ENCODE measurements at places on chromosomes 5 and 9.

DNA sequence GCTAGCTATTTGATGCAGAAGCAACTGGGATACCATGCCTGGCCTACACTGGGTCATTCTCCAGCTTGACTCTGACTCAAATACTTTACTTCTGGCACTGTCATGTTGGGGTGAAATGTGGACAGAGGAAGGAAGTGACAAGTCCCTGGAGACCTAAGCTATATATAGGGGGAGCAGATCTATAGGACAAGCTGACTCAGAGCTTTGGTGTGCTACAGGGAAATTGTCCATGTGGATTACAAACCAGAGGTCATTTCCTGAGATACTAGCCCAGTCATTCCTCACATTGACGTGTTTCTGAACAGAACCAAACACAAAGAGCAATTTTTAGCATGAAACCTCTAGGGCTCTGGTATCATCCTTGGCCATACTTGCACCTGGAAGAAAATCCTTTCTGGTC lies 531.6 kb upstream of the CLINT1 start:
- DNase-seq: no peak

- DNase-seq: no peak
Measured at GRCh38 chr9:86766912-86767311, 180.4 kb downstream of the GAS1 start.

DNA sequence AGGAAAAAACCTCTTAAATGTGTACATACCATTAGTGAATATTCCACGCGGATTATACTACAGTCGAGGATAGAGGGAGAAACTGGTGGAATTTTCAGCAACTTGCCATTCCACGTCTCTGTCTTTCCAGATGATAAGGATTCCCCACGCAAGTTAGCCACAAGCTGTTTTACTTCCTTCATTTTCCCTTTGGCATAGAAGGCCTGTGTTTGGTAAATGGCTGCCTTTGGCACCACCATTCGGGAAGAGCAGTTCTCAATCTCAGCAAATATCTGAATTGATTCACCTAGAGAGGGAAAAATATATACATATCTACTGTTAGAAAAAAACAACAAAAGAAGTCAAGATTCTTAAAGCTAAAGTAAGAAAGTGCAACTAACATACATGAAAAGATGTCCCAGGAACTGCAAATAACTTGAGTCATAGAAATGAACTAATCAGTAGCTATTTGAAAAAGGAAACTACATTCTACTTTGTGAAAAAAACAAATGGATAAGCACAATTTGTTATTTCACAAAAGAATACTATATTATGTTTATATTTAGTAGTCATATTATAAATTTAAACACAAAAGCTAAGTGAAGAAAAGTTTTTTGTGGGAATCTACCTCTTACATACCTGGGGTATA lies 8.1 kb downstream of the ARRDC3 start:
- DNase-seq: no peak

DNA sequence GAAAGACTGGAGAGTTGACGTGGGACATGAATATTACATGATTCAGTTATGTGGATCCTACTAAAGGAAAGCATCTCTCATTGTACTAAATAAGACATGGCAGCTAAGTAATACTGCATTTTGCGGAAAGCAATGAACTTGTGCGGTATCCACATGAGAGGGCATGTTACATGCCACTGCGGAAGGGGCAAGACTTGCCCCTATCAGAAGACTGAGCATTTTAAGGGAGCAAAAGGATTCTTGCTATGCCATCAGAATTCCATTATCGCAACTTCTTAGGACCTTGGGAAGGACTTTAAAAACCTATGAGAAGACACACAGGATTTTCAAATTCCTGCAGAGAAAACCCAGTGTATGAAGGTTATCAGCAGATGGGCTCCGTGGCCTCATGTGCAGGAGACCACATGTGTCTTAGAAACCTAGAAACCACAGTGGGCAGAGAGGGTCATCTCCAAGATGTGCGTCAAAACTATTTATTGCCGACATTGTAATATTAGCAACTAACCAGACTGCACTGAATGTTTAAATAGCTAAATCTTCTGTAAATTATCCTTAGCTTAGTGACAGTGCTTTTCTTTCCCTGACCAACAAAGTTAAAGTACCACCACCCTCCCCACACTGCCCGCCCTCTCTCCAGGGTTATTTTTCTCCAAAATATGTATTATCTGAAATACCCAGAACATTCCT lies 457.7 kb downstream of the ICE1 start:
- no peak for DNase-seq

DNA sequence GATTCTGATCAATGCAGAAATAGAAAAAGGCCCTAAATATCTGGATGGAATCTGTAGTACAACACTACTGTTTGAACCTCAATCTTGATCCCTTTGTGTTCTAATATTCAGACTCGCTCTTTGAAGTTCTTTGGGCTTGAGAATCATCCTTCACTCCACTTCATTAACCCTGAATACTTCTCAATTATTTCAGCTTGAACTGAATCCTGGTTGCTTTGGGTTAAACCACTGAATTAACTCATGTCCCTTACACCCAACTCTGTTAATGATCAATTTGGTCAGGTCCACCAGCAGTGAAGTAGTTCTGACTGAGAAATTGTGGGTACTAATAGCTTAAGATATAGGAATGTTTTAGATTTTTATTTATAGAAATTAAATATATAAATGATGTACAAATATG lies 1707.2 kb upstream of the ACO1 start:
- no peak for DNase-seq

- DNase-seq: no peak
Measured at GRCh38 chr5:139908749-139909148, 113.1 kb downstream of the PSD2 start.

DNA sequence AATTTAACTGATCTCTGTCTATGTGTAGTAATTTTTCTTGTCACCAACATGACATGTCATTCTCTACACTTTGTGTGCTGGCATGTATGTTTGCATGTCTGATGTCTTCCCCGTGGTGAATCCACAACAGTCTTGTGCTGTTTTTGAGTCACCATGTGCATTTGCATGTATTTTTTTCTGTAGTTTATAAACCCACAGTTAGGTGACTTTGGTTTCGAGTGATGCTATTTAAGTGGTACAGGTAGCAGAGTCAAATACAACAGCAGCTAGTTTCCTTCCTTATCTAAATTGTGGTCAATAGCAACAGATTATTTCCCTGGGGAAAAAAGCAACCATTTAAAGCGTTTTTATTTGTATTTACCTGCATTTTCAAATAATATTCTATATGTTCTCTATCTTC lies 89.9 kb upstream of the FSD1L start:
- no peak for DNase-seq

GRCh38 chr9:95102572-95102971 lies 214.9 kb downstream of the FANCC start:
- DNase-seq: no peak

- DNase-seq: no peak
Measured at GRCh38 chr9:86368871-86369521, 14.8 kb upstream of the TUT7 start.

GRCh38 chr5:4928409-4928808 lies 211.7 kb upstream of the ADAMTS16 start:
- no peak for DNase-seq

- DNase-seq: no peak
Measured at GRCh38 chr5:2091921-2092320, 209.2 kb upstream of the IRX4 start.

DNA sequence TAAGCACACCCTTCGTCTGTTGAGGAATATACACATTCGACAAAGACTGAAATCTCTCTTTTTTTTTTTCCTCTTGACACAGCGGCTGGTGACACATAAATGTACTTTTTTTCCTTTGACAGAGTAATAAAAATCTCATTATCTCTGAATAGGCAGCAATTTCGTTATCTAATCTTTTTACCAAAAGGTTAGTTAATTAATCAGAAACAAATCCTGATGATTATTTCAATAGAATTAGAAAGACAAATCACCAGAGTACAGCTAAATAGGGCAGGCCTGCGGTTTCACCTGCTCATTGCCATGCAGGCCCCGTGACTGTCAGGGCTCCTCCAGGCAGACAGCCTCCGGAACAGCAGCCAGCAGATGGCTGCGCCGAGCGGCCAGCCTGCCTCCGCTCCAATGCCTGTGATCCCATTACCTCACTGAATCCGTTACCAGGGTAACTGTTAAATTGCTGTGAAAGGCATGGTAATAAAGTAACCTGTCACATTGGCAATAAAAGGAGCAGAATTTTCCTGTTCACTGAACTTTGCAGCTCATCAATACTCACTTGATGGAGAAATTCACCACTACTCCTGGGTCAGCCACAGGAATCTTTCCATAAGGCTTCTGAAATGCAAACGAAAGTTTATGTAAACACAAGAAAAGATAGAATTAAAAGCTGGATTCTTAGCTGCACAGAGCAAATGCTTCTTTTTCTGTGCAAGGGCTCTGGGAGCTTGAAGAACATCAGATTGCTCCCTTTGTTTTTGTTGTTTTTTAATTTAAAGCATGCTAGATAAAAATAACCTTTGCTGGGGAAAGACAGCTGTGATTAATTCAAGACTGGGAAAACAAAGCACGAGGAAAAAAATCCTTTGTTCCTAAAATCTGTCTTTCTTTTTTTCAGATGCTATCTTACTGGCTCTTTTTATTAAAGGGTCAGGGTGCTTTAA lies 666.4 kb upstream of the ZNF608 start:
- DNase-seq: no peak

- no peak for DNase-seq
Measured at GRCh38 chr5:109982966-109983534, 293.3 kb downstream of the MAN2A1 start.

- DNase-seq: no peak
Measured at GRCh38 chr5:113505181-113505580, 8.3 kb upstream of the YTHDC2 start.
